ENCODE measurements at places on chromosomes 5 and 9.

DNA sequence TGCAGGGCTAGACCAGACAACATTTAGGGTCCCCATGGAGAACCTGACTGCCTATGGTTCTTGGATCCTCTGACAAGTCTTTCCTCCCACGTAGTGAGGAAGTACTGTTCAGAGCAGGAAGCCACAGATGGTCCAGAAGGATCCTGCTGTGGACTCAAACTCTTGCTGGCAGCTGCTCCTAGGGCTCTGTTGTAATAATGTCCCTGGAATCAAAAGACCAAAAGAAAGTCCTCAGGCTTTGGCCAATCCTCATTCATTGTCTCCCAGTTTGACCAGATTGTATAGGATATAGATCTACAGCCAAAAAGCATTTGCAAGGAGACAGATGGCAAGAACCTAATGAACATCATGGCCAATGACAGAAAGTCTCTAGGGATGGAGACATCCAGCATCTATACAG lies 53.9 kb downstream of the SEMA6A start:
- DNase-seq, result no peak

DNA sequence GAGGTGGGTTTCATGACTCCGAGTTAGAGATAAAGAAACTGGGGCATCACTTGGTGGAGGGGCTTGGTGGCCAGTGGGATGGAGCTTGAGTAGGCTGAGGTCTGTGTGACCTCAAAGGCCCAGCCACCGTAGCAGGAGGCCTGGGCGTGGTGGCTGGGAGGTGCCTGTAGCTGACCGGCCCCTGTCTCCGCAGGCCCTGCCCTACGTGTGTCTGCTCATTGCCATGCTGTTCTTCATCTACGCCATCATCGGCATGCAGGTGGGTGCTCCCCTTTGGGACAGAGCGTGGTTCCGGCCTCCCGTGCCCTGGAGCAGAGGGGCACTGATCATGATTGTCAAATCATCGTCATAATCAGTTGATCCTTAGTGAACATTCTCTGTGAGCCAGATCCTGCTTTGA lies 196.2 kb downstream of the CACNA1B start:
- DNase-seq, result no peak

DNA sequence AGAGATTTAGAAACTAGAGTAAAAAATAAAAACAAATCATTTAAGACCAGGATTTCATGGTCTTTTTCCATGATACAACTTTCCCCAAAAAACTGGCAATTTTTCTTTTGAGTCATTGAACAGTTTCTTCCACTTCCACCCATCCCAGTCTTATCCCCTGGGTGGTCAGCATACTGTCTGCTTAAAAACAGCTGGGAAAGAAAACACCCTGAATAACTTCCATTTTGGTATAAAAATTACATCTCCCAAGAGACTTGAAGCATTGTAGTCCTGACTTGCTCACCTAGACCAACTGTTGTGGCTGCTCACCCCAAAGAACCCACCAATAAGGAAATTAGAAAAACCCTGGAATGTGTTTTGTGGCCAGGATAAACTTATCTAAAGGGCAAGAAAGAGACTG lies 731.3 kb downstream of the NR2F1-AS1 start:
- no peak for DNase-seq

DNA sequence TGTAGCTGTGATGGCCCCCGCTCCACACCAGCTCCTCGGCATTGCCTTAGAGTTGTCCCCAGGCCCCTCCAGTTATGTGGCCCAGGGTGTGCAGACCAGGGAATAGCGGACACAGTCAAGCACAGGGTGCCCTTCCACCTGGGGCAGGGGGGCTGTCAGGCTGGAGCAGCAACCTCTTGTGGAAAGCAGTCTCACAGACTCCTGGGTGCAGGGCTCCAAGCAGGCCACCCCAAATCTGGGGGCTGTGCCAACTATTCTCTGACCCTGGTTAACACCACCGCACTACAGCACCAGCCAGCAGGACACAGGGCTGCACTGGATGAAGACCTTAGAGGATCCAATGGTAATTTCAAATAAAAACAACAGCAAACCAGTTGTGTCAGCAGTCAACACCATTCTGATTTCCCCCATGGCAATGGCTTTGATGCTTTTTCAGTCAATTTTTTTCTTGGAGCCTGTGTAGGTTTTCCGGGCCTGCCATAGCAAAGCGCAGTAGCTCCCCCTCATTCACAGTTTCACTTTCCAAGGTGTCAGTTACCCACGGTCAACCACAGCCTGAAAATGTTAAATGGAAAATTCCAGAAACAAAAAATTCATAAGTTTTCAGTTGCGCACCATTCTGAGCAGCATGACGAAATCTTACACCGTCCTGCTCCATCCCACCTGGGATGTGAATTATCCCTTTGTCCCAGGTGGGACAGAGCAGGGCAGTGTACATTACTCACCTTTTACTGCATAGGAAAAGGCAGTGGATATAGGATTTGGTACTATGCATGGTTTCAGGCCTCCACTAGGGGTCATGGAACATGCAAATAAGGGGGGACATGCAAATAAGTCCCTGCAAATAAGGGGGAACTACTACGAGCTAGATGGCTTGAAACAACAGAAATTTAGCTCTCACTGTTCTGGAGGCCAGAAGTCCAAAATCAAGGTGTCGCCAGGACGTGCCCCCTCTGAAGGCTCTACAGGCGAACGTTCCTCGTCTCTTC lies 49.0 kb downstream of the C5orf15 start:
- no peak for DNase-seq

- no peak for DNase-seq
Measured at GRCh38 chr9:137116728-137117127, 2.2 kb upstream of the DPP7 start.

- DNase-seq, result peak; percentile 16
Measured at GRCh38 chr9:90141723-90142122, 500.9 kb downstream of the DIRAS2 start.

GRCh38 chr9:4855841-4856240 lies 63.1 kb downstream of the RCL1 start:
- no peak for DNase-seq

- no peak for DNase-seq
Measured at GRCh38 chr5:6497262-6497661, 48.6 kb downstream of the UBE2QL1 start.

DNA sequence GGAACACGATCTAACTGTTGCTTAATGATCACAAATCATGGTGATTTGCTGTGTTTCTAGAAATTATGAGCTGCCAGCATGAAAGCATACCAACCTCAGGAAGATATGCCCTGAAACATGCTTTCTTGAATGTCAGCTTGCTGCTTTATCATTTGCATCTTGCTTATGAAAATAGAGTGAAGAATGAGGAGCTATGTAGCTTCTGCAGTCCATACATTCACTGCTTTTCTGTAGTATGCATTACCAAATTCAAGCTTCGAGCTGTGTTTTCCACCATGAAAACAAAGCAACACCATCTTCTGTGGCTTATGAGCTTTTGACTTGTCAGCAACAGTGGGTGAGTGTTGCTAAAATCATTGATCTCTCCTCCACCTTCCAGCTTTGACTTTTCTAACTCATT lies 16.5 kb downstream of the F2RL2 start:
- no peak for DNase-seq

GRCh38 chr5:139393497-139394122 lies 1.3 kb downstream of the PROB1 start:
- no peak for DNase-seq

DNA sequence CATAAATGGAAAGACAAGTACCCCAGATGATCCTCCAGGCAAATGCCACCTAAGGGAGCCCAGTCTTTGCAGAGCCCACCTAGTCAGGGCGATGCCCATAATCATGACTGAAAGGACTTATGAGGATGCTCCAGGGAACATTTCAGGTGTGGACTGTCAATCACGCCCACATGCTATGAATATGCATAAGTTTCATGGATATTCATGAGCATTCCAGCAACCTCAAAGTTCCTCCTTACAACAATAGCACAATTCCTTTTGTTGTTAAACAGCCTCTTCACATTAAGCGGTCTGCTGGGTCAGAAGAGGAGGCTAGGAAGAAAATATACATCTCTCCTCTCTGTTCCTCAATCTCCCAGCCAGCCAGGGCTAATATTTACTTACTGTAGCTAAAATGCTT lies 161.6 kb downstream of the C5orf15 start:
- no peak for DNase-seq

DNA sequence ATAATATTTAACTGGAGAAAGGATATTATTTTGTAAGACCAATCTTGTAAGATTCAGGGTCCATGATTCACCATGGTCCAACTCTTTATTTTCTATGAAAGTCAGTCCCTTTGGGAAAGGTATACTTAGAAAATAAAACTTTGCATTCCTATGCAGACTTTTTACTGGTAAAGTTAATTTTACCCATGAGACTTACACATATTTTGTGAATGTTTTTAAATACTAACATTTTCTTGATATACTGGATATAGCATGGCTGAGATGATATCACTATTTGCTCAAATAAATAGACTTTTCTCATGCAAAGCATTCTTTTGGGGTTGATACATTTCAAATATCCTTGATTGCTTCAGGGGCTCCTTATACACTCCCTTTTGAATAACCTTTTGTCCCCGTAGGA lies 512.1 kb downstream of the MAN2A1 start:
- no peak for DNase-seq

DNA sequence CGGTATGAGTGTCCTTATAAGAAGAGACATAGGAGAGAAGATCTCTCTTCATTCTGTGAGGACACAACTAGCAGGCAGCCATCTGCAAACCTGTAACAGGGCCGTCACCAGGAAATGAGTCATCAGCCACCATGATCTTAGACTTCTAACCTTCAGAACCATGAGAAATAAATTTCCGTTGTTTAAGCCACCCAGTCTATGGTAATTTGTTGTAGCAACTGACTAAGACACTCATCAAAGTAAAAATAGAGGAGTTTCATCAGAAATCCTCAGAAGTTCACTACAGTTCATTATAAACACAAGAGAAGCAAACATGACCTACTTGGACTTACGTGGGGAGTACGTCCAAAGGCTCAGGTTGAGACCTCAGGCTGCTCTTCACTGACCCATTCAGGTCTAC lies 357.7 kb downstream of the SEMA5A start:
- no peak for DNase-seq
